ENCODE measurements at places on chromosomes 11 and 22.

DNA sequence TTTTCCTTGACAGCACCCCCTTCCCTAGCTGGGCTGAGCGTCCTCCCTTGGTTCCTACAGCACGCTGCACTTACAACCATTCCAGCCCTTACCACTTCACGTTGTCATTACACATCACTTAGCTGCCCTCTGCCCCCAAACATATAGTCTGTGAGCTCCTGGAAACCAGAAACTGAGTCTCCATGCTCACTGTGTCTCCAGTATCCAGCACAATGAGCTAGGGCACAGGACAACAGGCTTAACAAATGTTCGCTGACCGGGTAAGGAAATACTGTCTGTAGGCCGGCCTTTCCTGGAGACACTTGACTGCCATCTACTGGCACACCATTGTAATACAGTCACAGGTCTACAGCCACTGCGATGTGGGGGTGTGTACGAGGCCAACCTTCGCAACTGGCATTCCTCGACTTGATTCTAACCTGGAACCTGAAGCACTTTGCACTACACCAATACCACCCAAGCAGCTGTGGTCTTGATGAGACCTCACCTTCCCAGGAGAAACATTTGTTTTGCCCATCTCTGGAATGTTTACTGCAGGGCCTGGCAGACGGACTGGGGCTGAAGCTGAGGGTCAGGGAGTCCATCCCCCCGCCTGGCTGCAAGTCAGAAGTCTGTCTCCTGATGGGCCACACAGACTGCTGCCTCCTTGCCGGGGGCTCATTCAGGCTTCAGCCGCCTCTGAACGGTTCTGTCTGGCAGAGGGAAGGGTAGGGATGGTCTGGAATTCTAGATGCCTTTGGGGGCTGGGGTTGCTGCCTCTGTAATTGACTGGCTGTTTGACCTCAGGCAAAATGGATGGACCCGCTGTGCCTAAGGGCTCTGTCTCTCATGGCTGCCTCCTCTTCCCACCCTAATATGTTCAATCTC lies 72.0 kb downstream of the SYN3 start:
- peak; percentile 10 for DNase-seq

GRCh38 chr11:65085446-65085845 lies 1.4 kb downstream of the ZFPL1 start:
- no peak for DNase-seq

- no peak for DNase-seq
Observed at GRCh38 chr11:130523609-130524008, 75.2 kb downstream of the ADAMTS15 start.

DNA sequence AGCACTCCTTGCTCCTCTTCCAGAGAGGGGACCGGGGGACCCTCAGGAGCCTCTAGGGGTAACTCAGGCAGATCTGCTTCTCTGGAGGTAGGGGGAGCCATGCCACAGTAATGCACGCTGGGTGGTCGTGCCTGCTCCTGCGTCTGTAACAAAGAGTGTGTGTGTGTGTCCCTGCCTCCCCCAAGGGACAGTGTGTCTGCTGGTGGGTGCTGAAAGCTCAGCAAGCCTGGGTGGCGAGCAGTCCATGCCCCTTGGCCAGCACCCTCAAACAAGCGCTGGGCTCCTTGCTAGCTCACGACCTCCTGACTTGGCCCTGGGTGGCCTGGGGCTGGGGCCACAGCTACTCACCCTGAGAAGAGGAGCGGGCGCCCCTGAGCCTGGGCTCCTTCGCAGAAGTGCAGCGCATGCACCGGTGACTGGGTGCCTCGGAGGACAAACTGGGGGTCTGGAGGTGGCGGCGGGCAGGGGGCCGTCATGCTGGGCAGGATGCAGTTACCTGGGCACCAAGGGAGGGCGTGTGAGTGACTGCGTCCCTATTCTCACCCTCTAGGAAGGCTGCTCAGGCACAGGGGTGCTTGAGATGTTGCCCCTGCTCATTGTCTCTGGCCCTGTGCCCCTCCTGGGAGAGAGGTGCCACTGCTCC lies 33.7 kb downstream of the GNB1L start:
- no peak for DNase-seq

- DNase-seq = peak; percentile 44
Observed at GRCh38 chr11:30346068-30346688, 23.3 kb downstream of the ARL14EP start.

DNA sequence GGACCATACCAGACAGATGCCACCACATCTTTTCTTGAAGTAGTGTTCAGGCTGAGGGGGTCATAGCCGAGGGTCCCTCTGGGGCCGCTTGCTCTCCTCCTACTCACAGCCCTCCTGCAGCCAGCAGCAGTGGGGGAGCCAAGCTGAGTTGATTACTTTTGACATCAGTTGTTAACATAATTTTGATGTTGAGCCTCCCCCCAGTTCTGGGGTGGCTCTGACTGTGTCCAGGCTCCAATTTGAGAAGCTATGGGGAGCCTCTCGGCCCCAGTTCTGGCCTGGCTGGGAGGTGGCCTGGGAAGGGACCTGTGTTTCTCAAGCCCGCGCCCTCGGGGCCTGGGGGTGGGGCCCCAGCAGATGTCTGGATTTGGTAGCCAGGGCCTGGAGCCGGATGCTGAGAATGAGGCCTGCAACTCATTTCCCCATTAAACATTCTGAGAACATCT lies 47.9 kb downstream of the KCNQ1OT1 start:
- DNase-seq = no peak

- DNase-seq = no peak
Observed at GRCh38 chr11:71988050-71988449, 10.7 kb upstream of the IL18BP start.

- DNase-seq = no peak
Observed at GRCh38 chr11:94128291-94128745, 323 bp upstream of the PANX1 start.

DNA sequence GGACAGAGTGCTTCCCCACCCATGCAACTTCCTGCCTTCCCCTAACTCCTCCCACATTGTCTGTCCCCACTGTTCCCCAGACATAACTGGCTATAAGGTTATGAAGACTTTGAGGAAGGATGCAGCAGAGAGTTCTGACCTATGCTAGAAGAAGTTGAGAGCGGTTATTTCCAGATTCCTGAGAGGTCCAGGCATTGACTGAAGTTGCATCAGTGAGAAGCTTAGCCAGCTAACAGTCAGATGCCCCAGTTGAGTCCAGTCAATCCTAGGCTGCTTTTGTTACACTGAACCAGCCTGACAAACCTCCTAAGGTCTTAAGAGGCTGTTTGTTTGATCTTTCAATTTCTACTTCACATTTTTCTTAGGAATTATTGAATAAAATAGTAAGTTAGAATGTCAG lies 937.9 kb upstream of the CCDC90B start:
- DNase-seq = no peak

DNA sequence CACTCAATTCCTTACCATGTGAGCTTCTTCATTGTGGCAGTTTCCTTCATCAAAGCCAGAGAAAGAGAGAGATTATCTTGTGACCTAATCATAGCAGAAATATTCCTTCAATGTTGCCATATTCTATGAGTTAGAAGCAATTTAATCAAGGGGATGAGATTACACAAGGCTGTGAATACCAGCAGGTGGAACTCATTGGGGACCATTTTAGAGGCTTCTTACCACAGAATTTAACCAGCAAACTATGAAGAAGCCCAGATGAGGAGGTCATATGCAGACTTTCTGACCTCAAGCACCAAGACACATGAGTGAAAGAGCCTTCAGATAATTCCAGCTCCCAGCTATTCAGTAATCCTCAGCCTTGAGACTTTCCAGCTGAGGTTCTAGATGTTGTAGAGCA lies 51.3 kb downstream of the ADM start:
- DNase-seq = no peak

- no peak for DNase-seq
Observed at GRCh38 chr11:125228993-125229392, 64.4 kb downstream of the PKNOX2 start.

DNA sequence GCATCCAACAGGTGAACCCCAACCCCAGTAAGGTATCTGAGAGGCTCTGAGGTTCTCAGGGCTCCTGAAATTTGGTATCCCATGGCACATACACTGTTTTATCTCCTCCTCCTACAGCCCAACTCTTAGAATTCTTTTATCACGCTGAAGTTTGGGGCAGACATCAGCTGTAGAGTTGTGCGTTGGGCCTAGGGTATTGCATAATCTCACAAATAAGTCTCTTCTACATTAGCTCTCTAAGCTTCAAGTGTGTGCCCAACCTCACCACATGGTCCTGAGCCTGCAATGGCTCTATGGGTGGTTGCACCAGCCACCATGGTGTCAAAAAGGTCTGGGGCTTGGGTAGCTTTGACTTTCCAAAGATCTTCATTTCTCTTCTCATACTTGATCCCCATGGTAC lies 603.0 kb downstream of the BUD13 start:
- no peak for DNase-seq

GRCh38 chr11:46590740-46591605 lies 2.9 kb downstream of the AMBRA1 start:
- no peak for DNase-seq

DNA sequence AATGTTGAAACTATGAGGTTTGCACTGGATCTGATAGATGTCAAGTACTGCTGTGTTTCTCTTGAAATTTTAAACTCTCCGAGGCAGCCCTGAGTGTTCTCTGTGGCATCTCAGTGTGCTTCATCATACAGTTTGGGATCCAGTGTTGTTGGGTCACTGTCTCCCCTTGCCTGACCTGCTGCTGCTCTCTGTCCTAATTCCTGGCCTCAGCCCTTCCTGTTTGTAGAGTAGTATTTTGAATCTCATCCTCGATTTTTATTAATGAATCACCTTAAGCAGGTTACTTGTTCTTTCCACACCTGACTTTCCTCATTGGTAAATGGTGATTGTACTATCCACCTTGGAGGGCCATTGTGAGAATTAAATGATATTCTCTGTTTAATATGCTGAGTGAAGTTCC lies 70.7 kb upstream of the PAX6 start:
- DNase-seq = no peak

DNA sequence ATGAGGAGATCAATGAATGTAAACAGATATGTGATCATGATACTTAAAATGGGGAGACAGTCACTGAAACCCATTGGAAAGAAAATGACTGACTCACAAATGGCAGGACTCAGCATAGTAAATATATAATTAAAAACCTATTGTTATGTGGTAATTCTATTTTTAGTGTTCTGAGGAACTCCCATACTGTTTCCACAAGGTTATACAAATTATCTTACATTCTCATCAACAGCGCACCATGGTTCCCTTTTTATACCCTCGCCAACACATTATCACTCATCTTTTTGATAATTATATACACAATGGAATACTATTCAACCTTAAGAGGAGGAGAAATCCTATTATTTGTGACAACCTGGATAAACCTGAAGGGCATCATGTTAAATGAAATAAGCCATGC lies 17.1 kb downstream of the OR5B21 start:
- no peak for DNase-seq

DNA sequence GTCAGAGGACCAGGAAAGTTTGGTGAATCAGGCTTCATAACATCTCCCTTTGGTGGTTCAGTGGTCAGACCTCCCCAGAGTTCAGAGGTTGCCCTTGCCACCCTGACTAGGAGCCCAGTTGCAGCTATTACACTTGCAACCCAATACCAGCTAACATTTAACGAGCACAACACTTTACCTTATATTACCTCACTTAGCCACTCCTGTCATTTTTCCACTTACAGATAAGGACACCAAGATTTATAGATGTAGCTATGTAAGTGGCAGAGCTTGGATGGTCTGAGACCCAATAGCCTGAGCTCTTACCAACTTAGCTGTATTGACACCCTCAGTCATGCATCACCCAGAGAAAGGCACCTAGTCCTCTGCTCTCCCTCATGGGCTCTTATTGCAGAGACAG lies 234.7 kb downstream of the INSC start:
- DNase-seq = no peak

GRCh38 chr11:78365381-78365792 lies 52.2 kb downstream of the GAB2 start:
- DNase-seq = no peak

GRCh38 chr22:23205339-23206049 lies 25.2 kb downstream of the BCR start:
- DNase-seq = no peak

- no peak for DNase-seq
Observed at GRCh38 chr22:35367331-35367886, 13.5 kb upstream of the HMOX1 start.

GRCh38 chr22:28896611-28897010 lies 13.2 kb downstream of the ZNRF3 start:
- no peak for DNase-seq

- DNase-seq = no peak
Observed at GRCh38 chr11:119618208-119618909, 110.6 kb downstream of the NECTIN1 start.

DNA sequence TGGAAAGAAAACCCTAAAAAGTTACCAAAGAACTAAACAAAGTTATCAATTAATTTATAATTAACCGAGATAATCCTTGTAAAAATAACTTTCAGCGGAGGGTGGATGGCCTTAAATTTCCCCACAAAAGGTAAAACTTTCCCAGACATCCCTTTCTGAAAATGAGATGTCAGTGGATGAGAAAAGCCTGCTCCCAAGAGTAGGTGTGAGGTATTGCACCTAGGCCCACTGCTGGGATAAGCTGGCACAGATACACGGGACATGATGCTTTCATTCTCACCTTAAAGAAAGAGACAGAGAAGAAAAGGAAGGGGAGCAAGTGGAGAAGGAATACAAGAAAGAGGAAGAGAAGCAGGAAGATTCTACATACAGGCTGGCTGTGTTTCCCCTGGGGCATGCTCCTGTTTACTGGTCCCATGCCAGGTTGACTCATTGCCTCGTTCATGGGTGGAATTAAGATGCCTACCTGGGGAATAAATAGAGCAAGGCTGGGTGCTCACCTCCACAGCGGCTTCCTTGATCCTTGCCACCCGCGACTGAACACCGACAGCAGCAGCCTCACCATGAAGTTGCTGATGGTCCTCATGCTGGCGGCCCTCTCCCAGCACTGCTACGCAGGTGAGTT lies at the start of gene SCGB2A2:
Gene SCGB2A2 (plus strand): TSS at position 505 of the 625 bp plus-strand sequence. CDS start 59 bp downstream, at position 564.
- no peak for DNase-seq

DNA sequence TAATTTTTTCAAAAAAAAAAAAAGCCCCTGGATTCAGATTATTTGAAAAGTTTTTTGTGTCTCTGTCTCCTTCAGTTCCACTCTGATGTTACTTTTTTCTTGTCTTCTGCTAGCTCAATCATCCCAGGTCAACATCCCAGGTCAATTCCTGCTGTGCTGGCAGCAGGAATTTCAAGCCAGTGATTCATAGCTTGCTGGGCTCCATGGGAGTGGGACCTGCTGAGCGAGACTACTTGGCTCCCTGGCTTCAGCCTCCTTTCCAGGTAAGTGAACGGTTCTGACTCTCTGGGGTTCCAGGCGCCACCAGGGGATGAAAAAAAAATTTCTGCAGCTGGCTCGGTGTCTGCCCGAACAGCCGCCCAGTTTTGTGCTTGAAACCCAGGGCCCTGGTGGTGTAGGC lies 31.4 kb downstream of the PLAAT5 start:
- DNase-seq = no peak

GRCh38 chr11:122744357-122744756 lies 88.8 kb downstream of the UBASH3B start:
- DNase-seq = no peak

All from CD4-positive, alpha-beta memory T cell (primary cell).